ENCODE measurements at places on chromosomes 5 and 9.

DNA sequence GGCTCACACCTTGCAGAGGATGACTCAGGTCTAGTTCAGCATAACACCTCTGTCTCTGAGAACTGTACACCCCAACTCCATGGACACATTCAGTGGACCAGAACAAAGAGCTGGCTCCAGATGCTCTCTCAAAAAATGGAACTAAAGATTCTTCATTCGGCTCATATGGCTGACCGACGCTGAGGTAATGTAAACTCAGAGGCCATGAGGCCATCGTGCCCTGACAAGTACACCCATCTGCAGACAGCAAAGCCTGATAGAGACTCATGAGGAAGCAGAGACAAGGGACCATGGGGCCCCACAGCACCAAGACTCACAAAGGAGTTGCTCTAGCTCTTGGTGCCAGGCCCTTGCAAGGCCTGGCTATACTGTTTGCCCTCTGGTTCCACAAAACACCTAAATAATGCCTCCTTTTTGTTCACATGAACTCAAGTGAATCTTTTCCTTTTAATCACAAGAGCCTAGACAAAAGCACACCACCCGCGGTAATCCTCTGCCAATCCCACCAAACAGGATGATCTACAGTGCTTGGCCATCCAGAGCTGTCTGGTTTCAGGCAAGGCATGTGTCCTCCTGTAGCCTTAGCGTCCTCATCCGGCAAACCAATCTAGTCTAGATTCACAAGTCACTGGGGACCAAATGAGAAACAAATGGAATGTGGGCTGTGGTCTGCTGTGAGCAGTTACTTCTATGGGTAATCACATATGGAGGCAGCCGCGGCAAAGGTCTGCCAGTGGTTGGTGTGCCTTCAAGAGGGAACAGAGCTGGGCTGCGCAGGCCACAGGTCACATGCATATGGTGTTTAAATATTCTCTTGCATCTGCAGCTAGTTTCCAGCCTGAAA, 22.7 kb downstream of the MED27 start:
- no peak for DNase-seq

GRCh38 chr5:115522832-115523403, 21.7 kb downstream of the FEM1C start:
- DNase-seq = no peak

DNA sequence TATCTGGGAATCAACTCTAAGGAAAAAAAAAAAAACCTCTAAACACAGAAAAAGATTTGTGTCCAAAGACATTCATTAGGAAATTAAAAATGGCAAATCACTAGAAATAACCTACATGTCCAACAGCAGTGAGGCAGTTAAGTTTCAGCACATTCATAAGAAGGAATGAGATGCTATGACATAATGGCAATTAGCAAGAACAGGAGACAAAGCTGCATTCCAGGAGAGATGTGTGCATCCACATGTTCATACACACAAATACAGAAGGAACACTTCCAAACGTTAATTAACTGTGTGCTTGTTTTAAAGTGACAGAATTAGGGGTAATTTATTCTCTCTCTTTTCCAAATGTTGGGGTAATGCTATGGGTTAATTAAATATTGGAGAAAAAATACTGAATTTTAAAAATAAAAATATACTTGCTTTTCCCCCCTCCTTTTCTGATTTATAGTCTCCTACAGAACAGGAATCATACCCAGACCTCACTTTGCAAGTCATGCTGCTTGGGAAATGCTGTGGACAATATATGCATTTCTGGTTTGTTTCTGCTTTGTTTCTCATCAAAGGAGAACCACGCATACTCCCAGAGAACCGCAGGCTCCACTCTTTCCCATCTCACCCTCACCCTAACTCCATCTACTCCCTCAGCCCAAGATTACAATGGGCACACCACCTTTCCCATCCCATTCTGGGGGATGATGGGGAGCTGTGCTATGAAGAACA, 114.1 kb downstream of the CDK5RAP2 start:
- no peak for DNase-seq

DNA sequence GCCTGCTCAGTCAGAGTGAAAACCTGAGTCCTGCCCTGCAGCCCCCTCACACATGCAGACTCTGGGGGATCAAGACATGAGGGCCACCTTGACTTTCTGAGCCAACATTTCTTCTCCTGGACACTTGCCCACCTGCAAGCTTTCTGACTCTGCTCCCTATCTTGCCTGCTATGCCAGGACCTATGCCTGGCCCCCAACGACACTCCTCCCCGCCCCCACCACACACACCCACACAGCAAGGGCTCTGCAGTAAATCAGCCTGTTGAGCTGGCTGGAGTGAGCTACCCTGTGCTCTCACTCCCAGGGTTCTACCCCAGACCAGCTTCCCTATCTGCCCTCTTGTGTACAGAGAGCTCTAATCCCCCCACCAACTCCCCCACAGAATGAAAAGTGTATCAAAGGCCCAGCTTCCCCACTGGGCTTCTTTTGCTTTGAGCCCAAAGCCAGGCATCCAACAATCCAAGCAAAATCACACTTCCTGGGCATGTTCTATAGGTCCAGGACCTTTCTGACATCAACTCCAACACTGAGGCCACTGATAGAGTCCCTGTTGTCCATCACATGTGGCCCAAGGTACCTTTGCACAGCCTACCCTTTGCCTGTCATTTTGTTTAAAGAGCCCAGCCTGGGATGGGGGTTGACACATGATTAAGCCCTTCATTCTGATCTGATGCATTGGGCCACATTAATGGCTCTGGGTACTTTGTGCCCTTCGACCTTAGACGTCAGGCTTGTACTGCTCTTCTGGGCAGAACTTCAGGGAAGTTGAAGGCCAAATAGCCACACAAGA, 7.2 kb downstream of the PDLIM4 start:
- DNase-seq = no peak

GRCh38 chr9:16825331-16825725, 45.1 kb downstream of the BNC2 start:
- no peak for DNase-seq

- no peak for DNase-seq
Observed at GRCh38 chr9:33263131-33264002, 1.1 kb downstream of the BAG1 start.

DNA sequence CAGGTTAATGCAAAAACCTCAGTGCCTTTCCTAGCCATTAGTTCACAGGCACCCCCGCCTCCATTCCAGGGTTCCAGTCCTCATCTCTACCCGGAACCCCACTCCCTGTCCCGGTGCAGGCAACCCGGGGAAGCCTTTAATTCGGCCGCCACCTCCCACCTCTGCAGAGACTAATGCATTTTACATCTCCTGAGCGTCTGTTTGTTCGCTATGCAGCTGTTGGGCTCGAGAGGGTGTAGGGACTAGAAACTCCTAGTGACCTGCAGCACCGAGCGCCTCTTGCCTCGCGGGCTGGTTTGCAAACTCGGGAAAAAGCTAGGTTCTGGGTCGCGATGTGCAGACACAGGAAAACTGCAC, 3.6 kb downstream of the GDNF start:
- no peak for DNase-seq

- DNase-seq = no peak
Observed at GRCh38 chr9:33446240-33446945, 1.0 kb downstream of the AQP3 start.

DNA sequence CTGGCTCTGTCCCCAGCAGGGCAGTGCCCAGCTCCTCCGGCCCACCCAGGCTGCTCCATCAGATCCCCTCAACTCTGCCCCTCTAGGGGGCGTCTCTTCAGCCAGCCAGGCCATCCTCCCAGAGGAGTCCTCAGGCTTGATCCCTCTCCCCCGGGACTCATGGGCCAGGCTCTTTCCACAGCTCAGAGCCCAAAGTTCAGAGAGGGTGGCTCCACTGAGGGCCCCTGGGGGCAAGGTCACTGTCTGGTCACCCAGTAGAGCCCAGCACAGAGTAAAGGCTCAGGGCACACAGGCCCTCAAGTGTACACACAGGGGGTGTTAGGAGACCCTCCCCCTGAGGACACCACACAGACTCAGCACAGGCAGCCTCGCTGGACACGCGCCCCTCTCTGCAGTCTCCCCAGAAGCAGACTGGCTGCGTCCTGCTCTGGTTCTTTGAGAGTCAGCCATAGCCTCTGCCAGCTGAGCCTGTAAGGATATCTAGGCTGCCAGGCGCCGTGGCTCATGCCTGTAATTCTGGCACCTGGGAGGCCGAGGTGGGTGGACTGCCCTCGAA, 64.8 kb downstream of the PAX5 start:
- DNase-seq = no peak

- no peak for DNase-seq
Observed at GRCh38 chr5:53322257-53322656, 158.2 kb upstream of the FST start.

GRCh38 chr9:87498811-87499360, 1.2 kb downstream of the DAPK1 start:
- no peak for DNase-seq

GRCh38 chr5:55742778-55743177, 4.9 kb downstream of the DDX4 start:
- no peak for DNase-seq

DNA sequence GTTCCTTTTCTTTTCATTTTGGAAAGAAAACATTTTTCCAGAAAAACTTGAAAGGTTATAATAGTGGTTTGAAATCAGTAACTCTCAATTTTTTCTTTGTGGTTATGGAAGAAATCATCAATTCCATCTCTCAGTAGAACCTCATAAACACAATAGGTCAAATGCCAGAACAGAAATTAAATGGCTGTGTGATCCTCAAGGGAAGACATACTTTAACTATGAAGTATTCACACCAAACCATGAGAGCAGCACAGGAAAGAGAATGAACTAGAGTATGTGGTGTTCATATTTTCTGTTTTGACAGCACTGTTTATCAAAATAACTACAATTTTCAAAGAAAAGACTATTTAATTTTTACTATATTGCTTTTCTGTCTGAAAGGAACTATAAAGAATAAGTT, 29.7 kb upstream of the EFNA5 start:
- no peak for DNase-seq

GRCh38 chr5:57705769-57706168, 223.2 kb upstream of the ACTBL2 start:
- no peak for DNase-seq

Data from NCI-H2081 treated with DMSO at 0.1 percent for 48 hours (cell line).